NCI-H1417 treated with DMSO at 0.1 percent for 48 hours (cell line): ENCODE measurements at places on chromosomes 7 and 10.

- no peak for DNase-seq
These were observed 2.6 kb upstream of the CAV1 start for GRCh38 chr7:116522247-116522646.

- DNase-seq, result no peak
These were observed 311.1 kb downstream of the HPSE2 start for GRCh38 chr10:98924526-98924925.

GRCh38 chr7:34840176-34840785 lies 182.3 kb downstream of the NPSR1 start:
- no peak for DNase-seq

- DNase-seq, result no peak
These were observed 1.3 kb downstream of the PRSS2 start for GRCh38 chr7:142772051-142772450.

DNA sequence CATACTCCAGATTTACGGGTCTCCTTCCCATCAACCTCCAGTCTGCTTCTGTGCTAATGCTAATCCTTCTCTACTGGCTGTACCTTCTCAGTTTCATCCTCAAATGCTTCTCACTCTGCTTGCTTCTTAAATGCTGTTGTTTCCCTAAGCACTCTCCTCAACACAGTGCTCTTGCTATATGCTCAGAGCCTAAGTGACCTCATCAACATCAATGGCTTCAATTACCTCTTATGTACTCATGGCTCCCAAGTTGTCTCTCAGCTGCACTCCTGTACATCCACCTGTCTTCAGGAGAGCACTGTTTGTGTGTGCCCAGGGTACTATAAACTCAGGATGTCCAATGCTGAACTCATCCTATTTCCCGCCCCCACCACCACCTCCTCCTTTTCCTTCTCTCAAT lies 22.5 kb downstream of the ELAPOR2 start:
- DNase-seq, result no peak

DNA sequence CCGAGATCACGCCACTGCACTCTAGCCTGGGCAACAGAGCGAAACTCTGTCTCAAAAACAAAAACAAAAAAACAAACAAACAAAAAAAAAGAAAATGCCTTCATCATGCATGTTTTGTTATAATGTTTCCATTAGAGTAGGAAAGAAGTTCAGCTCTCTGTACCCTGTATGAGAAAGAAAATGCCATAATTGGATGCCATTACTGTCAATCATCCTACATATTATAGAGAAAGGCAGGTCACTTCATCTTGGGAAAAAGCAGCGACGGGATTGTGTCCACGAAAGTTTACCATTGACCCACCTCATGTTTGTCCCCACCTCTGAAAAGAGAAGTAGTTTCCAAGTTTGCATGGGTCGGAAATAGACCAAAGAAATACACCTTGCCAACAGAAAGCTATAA lies 33.8 kb downstream of the SEC61G start:
- DNase-seq, result no peak

DNA sequence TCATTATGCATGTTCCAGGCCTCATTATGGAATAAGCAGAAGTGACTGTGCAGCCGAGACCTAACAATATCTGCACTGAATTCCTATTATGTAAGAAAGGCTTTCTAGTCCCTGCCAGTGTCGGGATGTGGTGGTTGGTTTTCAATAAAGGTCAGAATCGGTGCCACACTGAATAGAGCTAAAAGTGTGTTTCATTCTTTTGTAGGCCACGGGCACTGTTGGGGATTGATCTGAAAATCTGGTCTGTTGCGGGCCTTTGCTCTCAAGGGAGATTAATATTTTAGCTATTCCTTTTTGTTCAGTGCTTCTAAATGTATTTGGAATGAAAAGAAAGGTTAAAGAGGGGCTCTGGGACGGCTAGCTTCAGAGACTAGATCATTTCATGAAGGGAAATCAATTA lies 559.4 kb upstream of the GALNT17 start:
- DNase-seq, result no peak

DNA sequence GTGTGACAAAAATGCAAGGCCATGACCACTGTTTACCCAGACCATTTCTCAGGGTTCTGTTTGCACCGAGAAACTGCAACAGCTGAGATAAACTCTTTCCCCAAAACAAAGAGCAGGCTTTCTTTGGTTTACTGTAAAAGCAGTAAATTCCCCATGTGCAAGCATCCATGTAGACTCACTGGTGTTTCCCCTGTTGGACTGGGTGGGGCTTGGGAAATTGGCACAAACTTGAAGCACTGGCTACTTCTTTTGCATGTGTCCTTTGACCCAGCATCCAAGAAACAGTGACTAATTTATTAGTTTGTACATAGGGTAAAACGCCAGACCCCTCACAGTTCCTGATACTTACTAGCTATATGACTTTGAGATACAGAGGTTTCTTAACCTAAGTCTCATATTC lies 12.3 kb downstream of the IQUB start:
- DNase-seq, result no peak

GRCh38 chr10:1003884-1004670 lies 15.8 kb downstream of the GTPBP4 start:
- DNase-seq, result no peak

- no peak for DNase-seq
These were observed 114.2 kb upstream of the FAM180A start for GRCh38 chr7:135862586-135863340.

DNA sequence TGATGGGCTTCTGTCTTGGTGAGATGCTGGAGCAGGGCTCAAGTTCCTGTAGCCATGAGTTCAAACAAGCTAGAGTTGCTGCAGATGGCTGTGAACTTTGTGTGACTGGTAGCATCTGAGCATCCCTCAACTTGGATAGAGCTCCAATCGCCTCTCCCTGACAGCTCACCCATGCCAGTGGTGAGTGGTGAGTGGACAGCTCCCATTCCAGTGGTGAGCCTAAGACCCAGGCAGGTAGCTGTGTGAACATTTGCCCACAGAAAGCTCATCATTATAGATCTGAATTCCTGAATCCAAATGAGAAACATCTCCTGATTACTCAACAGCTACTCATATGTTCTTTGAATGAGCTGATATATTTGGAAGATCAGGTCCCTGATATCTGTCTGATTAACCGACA lies 25.3 kb downstream of the STEAP1B start:
- DNase-seq, result no peak

- no peak for DNase-seq
These were observed 23.6 kb upstream of the PDK4 start for GRCh38 chr7:95619921-95620320.

GRCh38 chr10:96829029-96829773 lies 2.9 kb upstream of the LCOR start:
- no peak for DNase-seq

DNA sequence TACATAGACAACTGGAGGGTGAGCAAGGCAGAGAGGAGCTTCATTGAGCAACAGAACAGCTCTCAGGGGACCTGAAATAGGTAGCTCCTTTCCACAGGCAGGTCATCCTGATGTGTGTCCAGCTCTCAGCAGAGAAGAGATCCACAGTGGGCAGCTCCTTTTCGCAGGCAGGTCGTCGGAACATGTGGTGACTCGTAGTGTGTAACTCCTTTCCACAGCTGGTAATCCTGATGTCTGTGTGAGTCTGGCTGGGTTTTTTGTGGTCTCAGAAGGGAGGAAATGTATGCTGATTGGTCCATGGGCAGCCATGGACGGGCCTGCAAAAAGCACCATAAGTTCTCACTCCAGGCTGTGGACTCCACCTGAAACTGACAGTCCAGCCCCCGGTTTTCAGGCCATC lies 24.4 kb upstream of the TES start:
- no peak for DNase-seq

DNA sequence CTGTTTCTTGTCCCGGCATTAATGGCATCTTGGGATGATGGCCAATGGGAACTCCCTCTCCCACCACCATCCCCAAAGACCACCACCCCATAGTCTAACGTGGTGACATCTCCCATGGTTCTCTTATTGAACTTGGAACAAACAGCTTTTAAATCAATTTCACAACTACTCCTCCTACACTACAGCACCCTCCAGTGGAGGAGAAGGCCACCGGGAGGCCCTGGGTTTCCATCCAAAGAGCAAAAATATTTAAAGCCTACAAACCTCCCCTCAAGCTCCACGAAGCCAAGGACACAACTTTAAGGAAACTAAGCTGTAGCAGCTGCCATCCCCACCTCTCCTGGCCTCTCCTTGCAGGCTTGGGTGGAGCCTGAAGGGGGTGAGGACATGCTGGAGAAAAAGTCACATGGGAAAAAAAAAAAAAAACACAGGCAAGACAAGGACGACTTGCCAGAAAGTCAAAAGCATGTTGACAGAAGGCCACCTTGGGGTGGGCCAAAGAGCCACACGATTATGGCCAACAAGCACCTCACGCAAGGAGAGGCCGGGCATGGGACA lies 94.0 kb upstream of the LANCL2 start:
- DNase-seq, result no peak

DNA sequence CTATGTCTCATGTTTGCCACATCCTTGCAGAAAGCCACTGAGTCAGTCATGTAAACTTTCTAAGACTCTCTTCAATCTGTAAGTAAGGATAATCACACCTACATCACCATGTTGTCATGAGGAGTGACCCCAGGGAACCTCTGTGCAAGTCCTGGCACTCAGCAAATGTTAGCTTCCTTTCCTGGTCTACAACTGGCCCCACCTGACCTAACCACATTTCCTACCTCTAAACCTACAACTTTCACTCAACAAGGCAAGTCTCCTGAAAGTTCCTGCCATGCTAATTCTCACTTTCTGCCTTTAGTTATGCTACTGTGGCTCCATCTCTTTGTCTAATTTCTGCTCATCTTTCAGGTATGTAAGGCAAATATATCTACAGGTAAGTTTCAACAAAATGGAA lies 72.3 kb upstream of the SEM1 start:
- DNase-seq, result no peak

GRCh38 chr7:96316949-96317348 lies 4.9 kb downstream of the SLC25A13 start:
- DNase-seq, result no peak

GRCh38 chr7:71465741-71466189 lies 333.8 kb downstream of the GALNT17 start:
- no peak for DNase-seq

- no peak for DNase-seq
These were observed 296.4 kb downstream of the DGKB start for GRCh38 chr7:14606101-14606500.

- DNase-seq, result no peak
These were observed 55.2 kb downstream of the HIPK2 start for GRCh38 chr7:139722604-139723003.

GRCh38 chr7:3896169-3896765 lies 595.2 kb downstream of the SDK1 start:
- DNase-seq, result no peak

DNA sequence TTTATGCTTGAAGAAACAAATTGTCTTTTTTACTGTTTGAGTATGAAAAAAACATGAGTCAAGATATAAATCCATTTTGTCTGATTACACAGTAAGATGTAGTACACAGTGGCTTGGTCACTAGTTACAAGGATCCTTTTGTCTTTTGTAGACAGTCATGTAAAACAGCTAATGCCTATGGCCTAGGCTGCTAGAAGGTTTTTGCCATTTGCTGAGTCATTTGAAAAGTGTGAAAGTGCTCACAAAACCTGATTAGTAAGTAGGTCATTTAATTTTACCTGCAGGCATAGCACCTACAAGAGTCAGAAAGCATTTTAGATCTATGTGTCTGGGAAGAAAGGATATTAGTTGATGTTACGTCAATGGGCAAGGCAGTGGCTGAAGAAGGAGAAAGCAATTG lies 819.4 kb downstream of the MAGI2 start:
- DNase-seq, result no peak

DNA sequence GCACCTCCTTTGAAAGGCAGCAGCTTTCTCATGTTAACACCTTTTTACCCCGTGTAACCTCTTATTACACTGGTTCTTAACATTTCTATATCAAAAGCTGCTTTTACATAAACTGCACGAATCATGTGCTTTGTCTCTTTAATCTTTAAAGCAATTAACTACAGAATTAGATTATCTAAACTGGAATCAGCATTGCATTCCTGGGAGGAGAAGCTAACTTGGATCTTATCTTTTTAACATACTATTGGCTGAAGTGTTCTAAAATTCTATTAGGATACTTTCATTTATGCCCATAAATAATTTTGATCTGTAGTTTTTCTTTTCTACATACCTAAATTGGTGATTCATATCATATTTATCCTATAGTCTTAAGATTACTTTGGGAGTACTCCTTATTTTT lies 428.4 kb upstream of the IGFBP3 start:
- DNase-seq, result no peak

- DNase-seq, result no peak
These were observed 29.2 kb upstream of the CLDN4 start for GRCh38 chr7:73801577-73801976.

DNA sequence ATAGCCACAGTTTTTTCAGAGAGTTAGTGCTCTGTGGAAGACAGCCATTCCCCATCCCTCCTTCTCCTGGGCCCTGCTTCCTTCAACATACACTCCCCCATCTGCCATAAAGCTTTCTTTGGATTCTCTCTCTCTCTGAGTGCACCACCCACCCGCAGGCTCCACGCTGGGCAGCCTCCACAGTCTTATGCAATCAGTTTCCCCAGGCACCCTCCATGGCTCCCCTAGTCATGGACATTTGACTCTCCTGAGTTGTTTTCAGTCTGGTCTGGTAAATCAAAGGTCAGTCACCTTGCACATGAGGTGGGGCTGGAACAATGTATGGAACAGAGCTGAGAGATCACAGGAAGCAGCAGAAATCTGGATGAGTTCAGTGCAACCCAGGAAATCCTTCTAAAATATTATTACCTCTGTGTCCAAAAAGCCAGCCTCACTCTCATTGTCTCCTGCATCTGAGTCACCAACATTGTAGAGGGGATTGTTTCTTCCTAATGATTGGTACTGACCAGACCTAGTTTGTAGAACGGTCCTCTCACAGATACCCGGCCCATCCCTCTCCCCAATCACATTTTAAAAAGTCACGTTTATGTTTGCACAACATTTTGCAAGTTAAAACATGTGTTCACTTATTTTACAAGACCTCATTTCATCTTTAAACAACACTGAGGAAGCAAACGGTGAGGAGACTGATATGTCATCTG lies 70.1 kb downstream of the CYCS start:
- DNase-seq, result no peak

DNA sequence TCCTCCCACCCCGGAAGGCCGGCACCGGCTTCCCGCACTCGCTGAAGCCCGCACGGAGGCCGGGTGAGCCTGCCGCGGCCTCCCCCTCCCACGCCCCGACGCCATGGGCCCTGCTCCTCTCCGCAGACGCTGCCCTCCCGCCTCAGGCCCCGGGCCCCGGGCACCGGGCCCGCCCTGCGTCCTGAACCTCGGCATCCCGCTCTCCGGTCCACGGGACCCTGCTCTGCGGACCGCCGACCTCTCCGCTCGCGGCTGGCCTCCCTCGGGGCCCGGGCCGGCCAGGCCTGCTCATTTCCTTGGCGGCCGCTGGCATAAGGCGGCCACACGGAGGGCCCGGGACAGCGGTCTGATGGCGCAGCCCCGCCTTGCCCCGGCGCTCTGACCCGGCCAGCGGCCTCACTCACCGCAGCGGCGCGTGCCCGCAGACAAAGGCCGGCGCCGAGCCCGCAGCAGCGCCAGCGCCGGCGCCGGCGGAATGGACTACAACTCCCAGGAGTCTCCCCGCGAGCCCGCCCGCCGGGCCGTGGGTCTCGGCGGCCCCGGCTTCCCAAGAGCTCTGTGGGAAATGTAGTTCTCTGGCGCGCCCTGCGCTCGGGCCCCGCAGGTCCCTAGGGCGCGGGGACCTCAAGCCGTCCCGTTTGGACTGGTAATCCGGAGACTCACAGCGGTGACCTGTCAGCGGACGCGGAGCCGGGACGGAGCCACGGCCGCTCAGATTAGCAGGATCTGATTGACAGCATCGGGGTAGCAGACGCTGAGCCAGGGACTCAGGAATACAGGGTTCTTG lies at the start of gene ZNF32:
TSS of gene ZNF32 (minus strand) at position 484 of the 787 bp plus-strand sequence. CDS start 2,748 bp downstream, outside the sequence.
- no peak for DNase-seq

GRCh38 chr10:14092799-14093198 lies 237.9 kb downstream of the FRMD4A start:
- DNase-seq, result no peak

GRCh38 chr7:28280516-28280915 lies 99.9 kb upstream of the JAZF1 start:
- no peak for DNase-seq
